Neural cell (in vitro differentiated cells): ENCODE measurements at places on chromosomes 3 and 15. TPM values are rescaled to one million over a fixed set of nuclear protein-coding genes. Genes with fewer than 3 reads are reported as not detected.

HRH1 gene
- 0.06 and 0.08 TPM in 2 replicates for polyA plus RNA-seq

CYP19A1 gene
- not detected in 2 replicates for polyA plus RNA-seq

DISP2 gene
- polyA plus RNA-seq = 5.0 and 26.0 TPM in 2 replicates

ADPRH gene
- polyA plus RNA-seq = 0.07 and 0.94 TPM in 2 replicates

NOX5 gene
- polyA plus RNA-seq = not detected in 2 replicates

MGA gene
- 10.6 and 13.2 TPM in 2 replicates for polyA plus RNA-seq

PRSS50 gene
- polyA plus RNA-seq = not detected in 2 replicates

PPM1M gene
- 1.1 and 1.6 TPM in 2 replicates for polyA plus RNA-seq

A4GNT gene
- polyA plus RNA-seq = not detected in 2 replicates

GOLGA6L10 gene
- 7.4 and 7.9 TPM in 2 replicates for polyA plus RNA-seq

CAND2 gene
- 17.3 and 21.8 TPM in 2 replicates for polyA plus RNA-seq

IMPDH2 gene
- polyA plus RNA-seq = 137 and 148 TPM in 2 replicates

LMAN1L gene
- polyA plus RNA-seq = 0.18 TPM in 1 of 2 replicates, not detected in the other

ZNF502 gene
- polyA plus RNA-seq = 14.3 and 16.0 TPM in 2 replicates

GUCA1C gene
- not detected in 2 replicates for polyA plus RNA-seq

ZNF860 gene
- polyA plus RNA-seq = 0.66 and 1.2 TPM in 2 replicates

GOLGA8T gene
- polyA plus RNA-seq = not detected in 2 replicates

ACTC1 gene
- not detected in 2 replicates for polyA plus RNA-seq

HYAL1 gene
- 2.2 and 4.7 TPM in 2 replicates for polyA plus RNA-seq

CASR gene
- polyA plus RNA-seq = not detected in 2 replicates
